ENCODE measurements at places on chromosomes 5 and 9. TPM values are rescaled to one million over a fixed set of nuclear protein-coding genes. Genes with fewer than 3 reads are reported as not detected.

GRCh38 chr5:95664204-95664786 lies 17.7 kb downstream of the RFESD start:
- DNase-seq, result no peak

GRCh38 chr5:1430121-1430795 lies 15.0 kb downstream of the SLC6A3 start:
- no peak for DNase-seq

DNA sequence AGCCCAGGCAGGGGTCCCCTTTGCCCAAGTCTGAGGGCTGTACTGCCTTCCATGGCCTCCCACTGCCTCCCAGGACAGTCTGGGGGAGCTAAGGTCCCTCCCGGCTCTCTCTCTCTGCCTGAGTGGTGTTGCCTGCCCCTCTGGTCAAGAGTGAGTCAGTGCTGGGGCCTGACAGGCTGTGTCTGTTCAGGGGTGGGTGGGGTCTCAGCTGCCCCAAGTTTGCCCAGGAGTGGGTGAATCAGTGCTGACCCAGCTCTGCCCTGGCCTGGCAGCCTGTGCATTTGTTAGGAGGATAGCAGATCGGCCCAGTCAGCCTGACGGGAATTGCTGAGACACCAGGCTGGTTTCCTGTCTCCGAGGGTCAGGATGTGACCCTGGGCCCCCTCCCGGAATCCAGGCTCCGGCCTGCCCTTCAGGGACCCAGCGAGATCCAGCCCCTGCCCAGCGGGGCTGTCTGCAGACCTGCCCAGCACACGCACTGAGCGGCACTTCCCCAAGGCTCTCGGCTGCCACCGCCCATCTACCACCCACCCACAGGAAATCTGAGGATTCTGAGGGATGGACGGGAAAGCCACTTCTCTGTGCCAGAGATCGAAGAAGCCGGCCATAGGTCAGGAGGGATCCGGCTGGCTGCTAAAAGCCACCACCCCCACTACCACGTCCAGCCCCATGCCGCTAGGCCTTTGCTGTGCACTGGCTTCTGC lies 15.9 kb downstream of the ENG start:
- no peak for DNase-seq

DNA sequence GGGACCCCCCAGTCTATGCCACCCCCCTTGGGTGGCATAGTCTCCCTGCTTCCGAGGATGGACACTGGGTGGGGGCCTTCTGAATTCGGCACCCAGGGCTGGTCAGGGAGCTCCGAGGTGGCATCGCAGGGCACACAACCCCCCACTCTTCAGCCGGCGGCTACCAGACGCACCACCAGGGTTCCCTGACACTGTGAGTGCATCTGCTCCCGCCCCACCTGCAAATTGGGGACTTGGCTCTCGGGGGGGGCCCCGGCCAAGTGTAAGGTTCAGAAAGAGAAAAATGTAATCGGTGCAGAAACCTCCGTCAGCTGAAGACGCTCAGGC lies 12.7 kb upstream of the QSOX2 start:
- no peak for DNase-seq

Gene CDC25C
- 6.8 TPM for total RNA-seq

- DNase-seq, result peak; percentile 87
Observed at GRCh38 chr5:34915139-34915855, at the start of the genes BRIX1 and RAD1. BRIX1 (plus strand) TSS chr5:34915711; CDS start chr5:34915739, 28 bp downstream. RAD1 (minus strand) TSS chr5:34915504; CDS start chr5:34914892, 612 bp downstream.

Gene KDM4C
- 26.8 TPM for total RNA-seq

GRCh38 chr5:122170620-122171019 lies 41.3 kb downstream of the ZNF474 start:
- DNase-seq, result no peak

DNA sequence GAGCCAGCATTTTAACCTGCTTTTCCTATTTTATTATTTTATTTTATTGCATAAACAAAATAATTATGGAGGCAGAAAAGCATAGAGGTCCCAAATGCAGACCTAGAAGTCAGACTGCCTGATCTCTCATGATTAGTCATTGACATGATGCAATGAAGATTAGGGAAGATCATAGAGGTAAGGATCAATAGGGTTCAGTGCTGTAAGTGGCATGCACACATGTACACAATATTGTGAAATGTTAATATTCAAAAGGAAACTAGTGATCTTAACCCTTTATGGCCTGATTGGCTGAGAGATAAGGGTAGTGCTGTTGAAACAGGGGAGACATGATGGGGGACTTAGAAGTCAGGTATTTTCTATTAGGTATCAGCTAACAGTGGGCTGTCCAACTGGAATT lies 1.1 kb upstream of the FRRS1L start:
- no peak for DNase-seq

- no peak for DNase-seq
Observed at GRCh38 chr5:148988328-148988727, 74.5 kb downstream of the SH3TC2 start.

Gene CDH18
- total RNA-seq, result 3.7 TPM

Gene MARCHF11
- total RNA-seq, result not detected

DNA sequence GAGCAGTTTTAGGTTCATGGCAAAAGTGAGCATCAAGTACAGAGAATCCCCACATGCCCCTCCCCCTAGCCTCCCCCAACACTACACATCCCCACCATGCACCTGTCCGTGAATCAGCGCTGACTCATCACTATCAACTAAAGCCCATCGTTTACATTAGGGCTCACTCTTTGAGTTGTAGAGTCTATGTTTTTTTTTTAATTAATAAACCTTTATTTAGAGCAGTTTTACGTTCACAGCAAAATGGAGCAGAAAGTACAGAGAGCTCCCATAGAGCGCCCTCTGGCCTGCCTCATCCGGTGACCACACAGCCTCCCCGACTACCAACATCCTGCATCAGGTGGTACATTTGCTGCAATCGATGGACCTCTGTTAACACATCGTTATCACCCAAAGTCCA lies 47.9 kb upstream of the UNC5A start:
- DNase-seq, result no peak

DNA sequence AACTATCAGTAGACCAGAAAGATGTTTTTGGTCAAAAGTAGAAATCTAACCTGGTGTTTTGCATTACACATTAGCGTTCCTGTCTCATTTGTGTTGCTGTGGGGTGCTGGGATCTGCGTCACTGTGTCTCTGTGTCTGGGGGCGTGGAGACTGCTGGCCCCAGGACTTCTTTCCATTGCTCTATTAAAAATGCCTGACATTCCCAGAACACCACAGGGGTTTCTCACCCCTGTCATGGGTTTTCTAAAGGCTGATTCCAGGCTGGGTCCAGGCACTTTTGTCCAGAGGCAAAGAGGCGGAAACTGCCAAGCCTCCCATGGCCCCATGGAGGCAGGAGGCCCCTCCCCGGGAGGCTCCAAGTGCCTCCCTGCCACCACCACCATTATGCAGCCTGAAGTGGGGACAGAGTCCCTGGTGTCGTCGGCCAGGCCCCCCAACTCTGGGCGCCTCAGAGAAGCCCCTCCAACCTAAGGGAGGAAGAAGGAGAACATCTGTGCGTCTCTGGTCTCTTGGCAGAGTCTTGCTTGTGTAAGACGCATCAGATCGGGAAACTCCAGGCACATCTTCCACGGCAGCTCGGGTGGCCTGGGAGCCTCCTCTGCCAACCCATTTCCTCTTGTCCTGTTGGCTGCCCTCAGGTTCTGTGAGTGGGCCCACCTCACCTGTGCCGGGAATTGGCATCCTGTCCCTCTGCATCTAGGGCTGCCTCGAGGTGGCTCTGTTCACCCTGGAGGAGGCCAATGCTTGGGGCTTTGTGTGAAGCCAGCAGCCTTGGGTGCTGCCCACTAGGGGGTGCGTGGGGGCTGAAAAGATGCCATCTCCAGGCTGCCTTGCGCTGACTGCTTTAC lies 13.8 kb upstream of the PLEKHG4B start:
- no peak for DNase-seq

- no peak for DNase-seq
Observed at GRCh38 chr5:145978171-145978570, 41.8 kb downstream of the SH3RF2 start.

- no peak for DNase-seq
Observed at GRCh38 chr5:132819468-132819867, 6.4 kb downstream of the SOWAHA start.

Gene NKD2
- 52.8 TPM for total RNA-seq

DNA sequence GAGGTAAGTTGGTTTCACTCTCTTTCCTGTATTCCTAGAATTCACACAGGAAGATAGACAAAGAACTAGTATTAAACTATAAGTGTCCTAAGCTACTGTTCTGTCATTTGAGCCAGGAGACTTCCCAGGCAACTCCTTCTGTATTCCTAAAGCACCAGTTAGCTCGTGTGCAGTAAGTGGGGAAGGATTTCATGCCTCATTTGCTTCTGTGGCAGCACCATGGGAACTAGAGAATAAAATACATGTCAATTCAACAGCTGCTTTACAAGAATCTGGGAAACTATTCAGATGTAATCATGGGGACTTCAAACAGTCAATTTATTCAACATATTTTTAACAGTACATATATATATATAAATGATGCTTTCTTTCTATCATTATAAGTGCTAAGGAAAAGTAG lies 762.3 kb downstream of the PRELID2 start:
- no peak for DNase-seq

DNA sequence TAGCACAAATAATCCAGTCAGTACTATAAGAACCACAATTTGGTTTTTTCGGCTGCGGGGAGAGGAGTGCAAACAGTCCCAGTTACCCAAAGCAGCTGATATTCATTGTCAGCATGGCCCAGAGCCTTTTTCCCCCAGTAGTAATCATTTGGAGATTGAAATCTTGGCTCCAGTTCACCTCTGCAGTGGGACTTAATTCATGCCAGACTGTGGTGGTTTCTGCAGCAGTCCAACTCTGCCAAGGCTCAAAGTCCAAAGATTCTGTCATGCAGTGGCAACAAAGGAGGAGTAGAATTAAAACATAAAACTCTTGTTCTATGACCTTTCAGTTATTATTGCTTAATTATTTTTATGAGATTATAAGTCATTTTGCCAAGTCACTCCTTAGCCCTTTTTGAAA lies 25.0 kb upstream of the TRIM36 start:
- no peak for DNase-seq

GRCh38 chr9:124298646-124299235 lies 41.0 kb downstream of the NEK6 start:
- DNase-seq, result no peak

GRCh38 chr5:113243349-113243664 lies 191.5 kb downstream of the TSSK1B start:
- DNase-seq, result no peak

Gene MARVELD2
- 20.0 TPM for total RNA-seq

GRCh38 chr5:136769093-136769492 lies 403.7 kb upstream of the TRPC7 start:
- no peak for DNase-seq

GRCh38 chr5:61866930-61867329 lies 439.1 kb upstream of the KIF2A start:
- no peak for DNase-seq

GRCh38 chr5:32261198-32261597 lies 51.5 kb downstream of the MTMR12 start:
- no peak for DNase-seq

Gene IFNA13
- total RNA-seq, result 0.66 TPM

DNA sequence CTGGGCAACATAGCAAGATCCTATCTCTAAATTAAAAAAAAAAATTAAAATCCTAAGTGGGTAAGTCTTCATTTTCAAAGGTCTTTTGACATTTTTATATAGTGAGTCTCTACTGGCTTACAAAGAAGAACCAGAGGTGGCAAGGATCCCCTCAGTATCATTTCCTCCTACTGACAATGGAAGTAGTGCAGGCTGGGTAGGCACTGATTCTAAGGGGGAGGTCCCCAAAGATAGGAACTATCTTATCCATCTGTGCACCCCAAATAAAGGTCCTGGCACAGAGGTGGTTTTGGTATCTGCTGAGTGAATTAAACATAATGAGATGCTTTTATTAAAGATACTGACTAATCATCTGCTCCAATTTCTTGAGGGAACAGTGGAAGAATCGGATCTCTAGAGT lies 4.2 kb downstream of the FAM193B start:
- no peak for DNase-seq

GRCh38 chr5:80656425-80656824 lies 1.6 kb upstream of the DHFR start:
- no peak for DNase-seq

Gene SLCO6A1
- total RNA-seq, result 6.2 TPM

Gene LHX6
- total RNA-seq, result 0.09 TPM
